ENCODE measurements at places on chromosomes 12 and 14.

DNA sequence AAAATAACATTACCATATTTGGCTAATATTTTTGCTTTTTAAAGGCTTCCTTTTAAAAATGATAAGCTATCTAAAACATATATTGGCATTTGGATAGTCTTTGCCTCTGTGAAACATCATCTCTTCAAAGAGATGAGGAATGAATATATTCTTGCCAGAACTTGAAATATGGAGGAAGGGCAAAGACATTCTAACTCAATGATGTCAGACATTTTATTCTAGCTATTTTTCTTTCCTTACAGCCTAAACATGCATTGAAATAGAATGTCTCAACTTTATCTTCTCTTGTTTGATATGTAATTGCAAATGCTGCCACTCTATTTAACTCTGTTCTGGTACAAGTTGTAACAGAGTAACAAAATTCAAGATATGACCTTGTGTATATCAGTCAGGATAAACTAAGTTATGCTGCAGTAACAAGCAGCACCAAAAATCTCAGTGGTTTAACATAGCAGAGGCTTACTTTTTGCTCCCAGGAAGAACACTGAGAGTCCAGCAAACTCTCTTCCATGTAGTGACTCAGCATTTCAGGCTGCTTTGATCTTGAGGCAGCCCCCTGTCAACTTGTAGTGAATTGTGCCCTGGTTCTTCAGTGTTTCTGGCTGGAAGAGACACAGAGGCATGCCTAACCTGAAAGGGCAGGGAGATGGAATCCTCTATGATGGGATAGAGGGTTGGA is 11.0 kb downstream of the IRAK3 start:
- DNase-seq, result no peak

DNA sequence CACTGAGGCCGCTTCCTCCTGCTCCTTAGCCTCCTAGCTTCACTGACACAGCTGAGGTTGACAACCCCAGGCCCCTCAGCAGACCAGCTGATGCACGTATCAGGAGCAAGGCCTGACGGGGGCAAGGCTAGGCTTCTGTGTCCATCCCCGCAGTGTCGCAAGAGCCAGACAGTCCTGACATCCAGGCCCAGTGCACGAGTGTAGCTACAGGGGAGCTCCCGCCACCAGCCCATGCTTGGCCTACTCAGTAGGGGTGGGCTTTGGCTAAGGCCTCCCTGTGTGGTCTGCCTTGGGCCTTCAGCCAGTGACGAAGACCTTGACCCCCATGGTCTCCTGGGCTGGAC is 179.1 kb downstream of the DPF3 start:
- DNase-seq, result no peak

DNA sequence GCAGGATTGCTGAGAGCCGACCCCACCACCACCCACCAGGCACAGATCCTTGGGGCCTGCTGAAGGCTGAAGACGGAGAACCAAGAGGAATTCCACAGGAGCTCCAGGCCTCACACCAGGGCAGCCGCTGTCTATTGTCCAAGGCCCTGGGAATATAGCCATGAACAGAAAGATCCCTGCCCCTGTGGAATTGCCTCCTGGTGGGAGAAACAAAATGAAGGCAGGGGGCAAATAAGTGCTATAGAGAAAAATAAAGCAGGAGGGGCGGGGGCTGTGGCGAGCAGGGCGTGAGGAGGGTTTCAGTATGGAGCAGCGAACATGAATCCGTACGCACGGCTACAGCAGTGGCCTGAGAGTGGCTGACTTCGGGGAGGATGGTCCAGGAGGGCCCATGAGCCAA is 96.1 kb downstream of the EML1 start:
- DNase-seq, result no peak

DNA sequence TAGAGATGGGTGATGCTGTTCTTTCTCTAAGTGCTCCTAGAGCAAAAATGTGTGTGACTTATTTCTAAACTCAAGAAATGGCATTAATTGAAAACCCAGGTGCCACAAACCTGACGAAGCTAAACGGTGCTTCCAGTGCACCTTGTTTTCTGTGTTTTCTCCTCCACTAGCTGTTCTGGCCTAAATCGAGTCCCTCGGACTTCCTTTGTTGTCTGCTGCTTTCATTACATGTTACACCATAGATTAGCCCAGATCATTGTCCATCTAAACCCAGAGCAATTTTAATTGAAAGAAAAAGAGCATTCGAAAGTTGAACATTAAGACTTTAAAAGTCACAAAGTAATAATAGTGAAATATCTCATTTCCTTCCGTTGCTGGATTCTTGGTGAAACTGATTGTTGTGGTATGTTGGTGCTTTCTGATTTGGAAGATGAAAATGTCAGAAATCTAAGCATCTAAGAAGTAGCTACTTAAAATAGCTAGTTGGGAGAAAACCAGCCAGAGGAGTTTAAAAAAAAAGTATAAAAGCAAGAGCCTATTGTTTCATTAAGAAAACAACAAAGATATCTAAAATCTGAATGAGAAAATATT is 219.6 kb upstream of the G2E3 start:
- no peak for DNase-seq

- no peak for DNase-seq
Measured at GRCh38 chr14:50041980-50042379, 74.4 kb downstream of the VCPKMT start.

GRCh38 chr12:109777544-109777943 is 55.7 kb downstream of the TRPV4 start:
- DNase-seq, result no peak

GRCh38 chr12:113253532-113254285 is 32.4 kb downstream of the TPCN1 start:
- DNase-seq, result no peak

GRCh38 chr14:37869633-37870032 is 274.2 kb downstream of the TTC6 start:
- no peak for DNase-seq

- DNase-seq, result no peak
Measured at GRCh38 chr12:31321897-31322228, 4.1 kb downstream of the SINHCAF start.

DNA sequence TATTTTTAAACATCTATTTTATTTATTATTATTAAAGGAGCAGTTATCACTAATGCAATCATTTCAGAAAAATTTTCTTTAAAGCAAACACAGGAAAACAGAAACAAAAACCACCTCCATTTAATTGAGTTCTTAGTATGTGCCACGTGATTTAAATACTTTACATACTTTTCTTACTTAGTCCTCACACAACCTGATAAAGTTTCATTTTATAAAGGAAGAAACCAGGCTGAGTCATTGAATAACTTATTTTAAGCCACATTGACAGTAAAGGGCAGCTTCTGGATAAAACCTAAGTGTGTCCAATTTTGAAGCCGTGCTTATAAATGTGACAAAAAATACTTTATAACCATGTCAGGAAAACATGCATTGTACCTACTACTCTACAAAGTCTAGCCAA is 57.1 kb upstream of the PCED1B start:
- no peak for DNase-seq

GRCh38 chr12:76346236-76346635 is 2.0 kb downstream of the BBS10 start:
- DNase-seq, result no peak

DNA sequence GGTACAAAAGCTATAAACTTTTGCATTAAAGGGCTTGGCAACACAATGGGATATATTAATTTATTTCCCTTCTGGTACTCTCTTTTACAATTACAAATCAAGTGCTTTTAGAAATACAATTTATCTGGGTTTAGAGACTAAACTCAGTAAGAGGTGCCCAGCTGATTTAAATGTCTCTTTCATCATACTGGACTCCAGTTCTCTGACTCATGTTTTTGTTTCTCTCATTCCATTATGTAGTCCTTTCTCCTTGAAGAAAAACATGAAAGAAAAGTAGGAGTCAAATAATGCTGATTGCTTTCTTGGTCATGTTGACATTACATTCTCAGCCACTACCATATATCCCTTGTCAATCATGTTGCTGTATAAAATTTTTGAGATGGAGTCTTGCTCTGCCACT is 36.3 kb upstream of the CFL2 start:
- DNase-seq, result no peak

GRCh38 chr12:10361084-10361483 is 28.8 kb downstream of the KLRK1 start:
- no peak for DNase-seq

- DNase-seq, result peak; percentile 35
Measured at GRCh38 chr14:101876555-101876938, 87.8 kb upstream of the DYNC1H1 start.

- DNase-seq, result no peak
Measured at GRCh38 chr12:105417732-105418131, 87.2 kb downstream of the C12orf75 start.

DNA sequence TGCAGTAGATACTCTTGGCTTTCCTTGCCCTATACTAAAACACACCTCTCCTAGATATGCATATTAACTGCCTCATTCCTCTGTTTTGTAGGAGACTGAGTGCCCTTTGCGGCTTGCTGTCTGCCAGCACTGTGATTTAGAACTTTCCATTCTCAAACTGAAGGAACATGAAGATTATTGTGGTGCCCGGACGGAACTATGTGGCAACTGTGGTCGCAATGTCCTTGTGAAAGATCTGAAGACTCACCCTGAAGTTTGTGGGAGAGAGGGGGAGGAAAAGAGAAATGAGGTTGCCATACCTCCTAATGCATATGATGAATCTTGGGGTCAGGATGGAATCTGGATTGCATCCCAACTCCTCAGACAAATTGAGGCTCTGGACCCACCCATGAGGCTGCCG is 15.4 kb downstream of the TRAFD1 start:
- DNase-seq, result no peak

DNA sequence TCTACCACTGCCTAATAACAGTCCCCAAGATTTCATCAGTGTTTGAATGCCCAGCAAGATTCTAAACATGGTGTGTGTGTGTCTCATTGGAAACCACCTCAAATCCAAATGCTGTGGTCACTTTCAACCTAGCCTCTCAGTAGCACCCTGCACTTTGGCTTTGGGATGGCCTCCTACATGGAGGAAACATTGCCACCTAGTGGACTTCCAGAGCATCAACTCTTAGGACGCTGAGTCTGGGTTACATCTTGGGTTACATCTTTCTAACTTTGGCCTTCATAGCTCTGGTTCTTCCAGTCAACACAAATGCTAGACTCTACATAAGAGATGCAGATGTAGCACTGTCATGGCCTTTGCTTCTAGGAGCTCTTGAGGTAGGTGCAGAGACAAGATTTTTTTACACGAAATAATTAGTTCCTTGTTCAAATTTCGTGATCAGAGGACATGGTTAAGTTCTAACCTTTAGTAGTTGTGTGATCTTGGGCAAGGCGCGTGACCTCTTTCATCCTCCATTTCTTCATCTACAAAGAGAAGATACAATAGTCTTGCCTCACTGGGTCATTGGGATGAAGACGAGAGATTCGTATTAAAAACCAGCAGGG is 113.5 kb upstream of the VASH1 start:
- DNase-seq, result no peak

- DNase-seq, result no peak
Measured at GRCh38 chr14:68741477-68741791, 51.4 kb downstream of the ZFP36L1 start.

- no peak for DNase-seq
Measured at GRCh38 chr12:78671295-78671694, 193.3 kb upstream of the SYT1 start.

DNA sequence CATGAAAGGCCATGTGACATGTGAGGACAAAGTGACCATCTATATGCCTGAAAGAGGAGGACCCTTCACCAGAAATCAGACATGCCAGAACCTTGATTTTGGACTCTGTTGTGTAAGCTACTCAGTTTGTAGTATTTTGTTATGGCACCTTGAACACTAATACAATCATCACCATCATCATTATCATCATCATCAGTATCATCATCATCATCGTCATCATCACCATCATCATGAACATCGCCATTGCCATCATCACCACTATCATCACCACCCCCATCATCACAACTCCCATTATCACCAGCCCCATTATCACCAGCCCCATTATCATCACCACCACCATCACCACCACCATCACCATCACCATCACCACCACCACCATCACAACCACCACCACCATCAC is 15.9 kb downstream of the ISCU start:
- DNase-seq, result no peak

GRCh38 chr14:105472486-105472991 is 2.1 kb upstream of the CRIP2 start:
- DNase-seq, result no peak

DNA sequence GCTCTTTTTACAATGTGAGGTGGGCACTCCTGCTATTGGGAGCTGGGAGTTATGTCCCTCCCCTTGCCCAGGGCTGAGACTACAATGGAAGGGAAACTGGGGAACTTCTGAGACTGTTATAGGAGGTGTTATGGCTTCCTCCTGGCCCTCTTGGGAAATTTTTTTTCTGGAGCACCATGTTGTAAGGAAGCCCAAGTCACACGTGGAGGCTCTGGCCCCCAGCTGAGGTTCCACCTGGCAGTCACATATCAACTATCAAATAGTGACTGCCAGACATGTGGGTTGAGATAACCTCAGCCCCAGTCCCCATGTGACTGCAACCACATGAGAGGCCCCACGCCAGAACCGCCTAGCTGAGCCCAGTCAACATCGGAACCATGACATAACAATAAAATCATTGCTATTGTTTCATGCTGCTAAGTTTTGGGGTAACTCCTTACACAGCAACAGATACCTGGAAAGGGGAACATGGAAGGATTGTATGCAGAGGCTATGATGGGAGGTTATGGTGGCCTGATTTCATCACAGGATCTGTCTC is 99.4 kb upstream of the NCOR2 start:
- DNase-seq, result no peak

GRCh38 chr12:19461999-19462398 is 22.7 kb downstream of the AEBP2 start:
- no peak for DNase-seq

DNA sequence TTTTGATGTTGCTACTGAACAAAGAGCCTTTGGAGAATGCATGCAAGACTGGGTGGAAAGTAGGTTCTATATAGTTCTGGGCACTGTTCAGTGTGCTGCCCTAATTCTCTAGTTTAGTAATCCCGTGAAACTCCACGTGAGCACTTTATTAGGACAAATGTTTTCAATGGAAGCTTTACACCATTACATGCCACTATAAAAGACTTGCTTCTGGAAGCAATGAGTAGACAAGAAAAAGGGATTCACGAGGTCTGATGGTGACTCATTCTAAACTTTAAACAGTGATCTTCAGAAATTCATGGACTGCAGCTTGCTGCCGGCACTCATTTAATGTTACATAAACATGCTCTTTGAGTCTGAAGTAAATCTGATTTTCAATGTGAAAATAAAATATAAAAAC is 22.3 kb downstream of the ATG14 start:
- DNase-seq, result no peak

DNA sequence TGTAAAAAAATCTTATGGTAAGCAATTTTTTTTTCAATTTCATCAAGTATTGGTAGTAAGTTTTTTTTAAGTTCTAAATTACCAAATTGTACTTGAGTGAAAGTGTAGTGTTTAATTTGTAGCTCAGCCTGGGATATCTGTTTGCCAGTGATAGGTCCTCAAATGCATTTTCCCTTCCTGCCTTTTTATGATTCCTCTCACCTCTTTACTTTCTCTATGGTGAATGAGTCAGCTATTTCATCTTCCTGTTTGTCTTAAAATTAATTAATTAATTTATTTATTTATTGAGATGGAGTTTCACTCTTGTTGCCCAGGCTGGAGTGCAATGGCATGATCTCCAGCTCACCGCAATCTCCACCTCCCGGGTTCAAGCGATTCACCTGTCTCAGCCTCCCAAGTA is 10.6 kb downstream of the SRP54 start:
- no peak for DNase-seq
